Small intestine (tissue), 16 donors: ENCODE measurements at places on chromosomes 1 and 21. TPM values are rescaled to one million over a fixed set of nuclear protein-coding genes. Genes with fewer than 3 reads are reported as not detected.
A peak's percentile ranks its signal among the peaks of the same experiment; 100 is the strongest.

The FAM43B gene
- 0.75 TPM for polyA plus RNA-seq

The ILF2 gene
- 58.1 TPM for polyA plus RNA-seq

The DUSP23 gene
- 39.2 TPM for polyA plus RNA-seq

The KCNE1 gene
- polyA plus RNA-seq: not detected

DNA sequence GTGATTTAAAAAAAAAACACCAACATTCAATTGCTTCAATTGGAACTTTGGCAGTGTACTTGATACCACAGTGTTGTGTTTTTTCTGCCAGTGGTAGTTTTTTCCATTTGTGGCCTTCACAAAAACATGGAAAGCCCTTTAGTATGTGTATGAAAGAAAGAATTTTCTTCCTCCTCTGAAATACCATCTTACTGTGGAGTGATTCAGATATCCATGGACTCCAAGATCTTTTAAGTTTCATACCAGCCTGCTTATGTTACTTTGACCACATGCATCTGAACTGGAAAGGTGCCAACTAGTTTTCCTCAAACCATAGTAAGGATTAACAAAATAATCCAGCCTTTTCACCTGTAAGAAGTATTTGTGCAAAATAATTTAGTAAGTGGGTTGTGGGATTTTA lies 3.4 kb downstream of the PPP2R5A start:
- peak; percentile 45 for DNase-seq

- no peak for DNase-seq
Measured at GRCh38 chr1:215119719-215120365, 37.3 kb downstream of the KCNK2 start.

DNA sequence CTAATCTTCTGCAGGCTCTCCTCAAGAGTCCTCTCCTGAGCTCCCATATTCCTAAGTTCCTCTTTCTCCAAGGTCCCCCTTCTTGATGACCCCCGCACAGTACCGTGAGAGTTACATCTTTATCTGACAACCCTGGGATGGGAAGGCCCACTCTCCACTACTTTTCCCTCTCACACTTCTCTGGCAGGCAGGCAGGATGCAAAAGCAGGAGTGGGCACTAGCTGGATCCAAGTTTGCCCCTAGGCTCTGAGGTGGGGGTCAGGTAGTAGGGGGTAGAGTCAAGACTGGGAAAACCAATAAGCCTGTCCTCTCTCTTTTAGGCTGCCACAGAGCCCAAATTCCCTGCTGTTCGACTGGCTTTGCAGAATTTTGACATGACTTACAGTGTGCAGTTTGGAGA lies 3.9 kb downstream of the NSUN4 start:
- DNase-seq: no peak

GRCh38 chr1:89687254-89687653 lies 54.3 kb downstream of the LRRC8C start:
- no peak for DNase-seq

DNA sequence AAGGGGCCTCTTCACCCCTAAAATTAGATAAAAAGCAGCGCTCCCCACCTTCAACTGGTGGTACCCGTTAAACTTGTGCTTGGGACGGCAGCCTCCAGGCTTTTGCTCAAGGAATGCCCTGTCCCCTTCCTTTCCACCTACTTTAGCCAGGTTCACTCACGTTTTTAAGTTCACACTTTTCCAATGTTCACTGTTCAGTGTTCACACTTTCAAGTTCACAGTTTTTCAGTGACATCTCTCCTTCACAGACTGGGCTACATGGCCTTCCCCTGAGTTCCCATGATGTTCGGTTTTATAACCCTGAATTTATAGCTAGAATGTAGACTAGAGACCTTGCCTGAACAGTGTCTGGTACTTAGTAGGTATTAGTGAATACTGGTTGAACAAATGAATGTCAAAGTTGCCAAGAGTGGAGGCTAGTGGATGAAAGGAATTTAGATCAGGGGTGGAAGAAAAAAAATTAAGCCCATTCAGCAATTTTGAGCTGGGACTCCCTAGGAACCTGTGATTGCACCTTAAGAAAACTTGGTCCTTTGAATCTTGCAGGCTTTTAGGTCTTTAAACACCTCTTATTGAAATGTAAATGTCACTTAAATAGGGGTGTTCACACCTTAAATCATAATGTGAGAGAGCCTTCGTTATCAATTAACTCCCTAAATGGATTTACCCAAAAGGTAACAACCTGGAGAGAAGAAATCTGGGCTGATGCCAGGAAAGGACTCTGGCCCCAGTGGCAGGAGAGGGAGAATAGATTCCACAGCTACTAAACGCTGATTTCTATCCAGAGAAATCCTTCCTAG lies 12.3 kb downstream of the BTG2 start:
- no peak for DNase-seq

- no peak for DNase-seq
Measured at GRCh38 chr1:53480678-53481077, 21.5 kb downstream of the DMRTB1 start.

- DNase-seq: no peak
Measured at GRCh38 chr1:33985656-33986055, 121.8 kb downstream of the HMGB4 start.

GRCh38 chr1:210654176-210654981 lies 325.7 kb downstream of the HHAT start:
- DNase-seq: no peak
